MCF 10A (cell line): ENCODE measurements at places on chromosomes 7 and 10. TPM values are rescaled to one million over a fixed set of nuclear protein-coding genes. Genes with fewer than 3 reads are reported as not detected.

TFEC gene
- total RNA-seq = not detected in 2 replicates

CPXM2 gene
- not detected in 2 replicates for total RNA-seq

GATA3 gene
- 13.1 and 14.6 TPM in 2 replicates for total RNA-seq

LRRD1 gene
- not detected in 2 replicates for total RNA-seq

TEX36 gene
- total RNA-seq = not detected in 2 replicates

DNA sequence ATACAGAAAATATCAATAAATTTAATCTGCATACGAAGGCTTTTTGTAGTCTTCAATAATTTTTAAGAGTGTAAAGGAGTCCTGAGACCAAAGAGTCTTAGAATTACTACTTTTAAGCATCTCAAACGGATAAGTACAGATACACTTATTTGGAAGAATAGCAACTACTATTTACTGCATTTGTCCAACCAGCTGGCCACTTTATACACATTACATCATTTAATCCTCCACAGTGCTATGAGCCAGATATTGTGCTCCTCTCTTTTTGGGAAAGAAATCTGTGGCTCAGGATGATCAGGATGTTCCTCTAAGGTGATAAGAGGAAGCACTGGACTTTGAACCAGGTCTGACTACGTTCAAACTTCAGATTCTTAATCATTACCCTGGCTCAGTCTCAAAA, 588.6 kb upstream of the LRRTM3 start:
- H3K4me3 ChIP-seq = no peak overlapping the region
- no peaks in the 10 kb centered on the region for H3K36me3 ChIP-seq
- no peak for DNase-seq

DNA sequence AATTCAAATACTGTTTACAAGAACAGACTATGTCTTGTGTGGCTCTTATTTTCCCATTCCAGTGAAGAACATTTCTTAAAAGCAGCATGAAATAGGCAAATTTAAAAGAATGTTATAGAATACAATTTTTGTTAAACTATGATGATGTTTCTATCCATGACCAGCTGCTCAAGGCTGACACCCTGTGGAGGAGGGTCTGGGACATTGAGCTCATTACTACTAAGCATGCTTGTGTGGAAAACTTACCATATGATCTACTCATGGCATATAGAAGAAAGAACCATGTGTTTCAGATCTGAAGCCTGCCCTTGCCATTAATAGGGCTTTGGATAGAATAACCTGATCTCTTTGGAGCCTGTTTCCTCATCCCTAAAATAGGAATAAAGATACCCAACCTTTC, 125.0 kb downstream of the FOXP2 start:
- no peak overlapping the region for H3K27ac ChIP-seq
- no peaks in the 10 kb centered on the region for H3K36me3 ChIP-seq
- DNase-seq = peak; percentile 27
- peaks cover 68% of the 10 kb centered on the region for H3K27me3 ChIP-seq
- H3K4me1 ChIP-seq = no peaks in the 10 kb centered on the region

GRCh38 chr7:156993021-156993924, 17.2 kb downstream of the MNX1 start:
- H3K36me3 ChIP-seq = peaks cover 5% of the 10 kb centered on the region
- no peaks in the 10 kb centered on the region for H3K27me3 ChIP-seq
- no peak overlapping the region for H3K27ac ChIP-seq
- no peak overlapping the region for H3K4me3 ChIP-seq
- no peak for DNase-seq

- H3K36me3 ChIP-seq = no peaks in the 10 kb centered on the region
- no peak overlapping the region for H3K27ac ChIP-seq
- no peaks in the 10 kb centered on the region for H3K27me3 ChIP-seq
- no peak overlapping the region for H3K4me3 ChIP-seq
These were observed 123.5 kb downstream of the SORBS1 start for GRCh38 chr10:95437669-95438068.

GRCh38 chr7:83419013-83419412, 229.9 kb downstream of the SEMA3E start:
- H3K27me3 ChIP-seq = peaks cover 41% of the 10 kb centered on the region
- no peaks in the 10 kb centered on the region for H3K4me1 ChIP-seq
- no peak overlapping the region for H3K4me3 ChIP-seq
- H3K27ac ChIP-seq = no peak overlapping the region
- H3K36me3 ChIP-seq = no peaks in the 10 kb centered on the region

GRCh38 chr7:54921116-54921515, 97.7 kb upstream of the EGFR start:
- H3K4me3 ChIP-seq = no peak overlapping the region
- H3K27ac ChIP-seq = no peak overlapping the region
- H3K36me3 ChIP-seq = no peaks in the 10 kb centered on the region
- no peaks in the 10 kb centered on the region for H3K27me3 ChIP-seq
- DNase-seq = no peak

DNA sequence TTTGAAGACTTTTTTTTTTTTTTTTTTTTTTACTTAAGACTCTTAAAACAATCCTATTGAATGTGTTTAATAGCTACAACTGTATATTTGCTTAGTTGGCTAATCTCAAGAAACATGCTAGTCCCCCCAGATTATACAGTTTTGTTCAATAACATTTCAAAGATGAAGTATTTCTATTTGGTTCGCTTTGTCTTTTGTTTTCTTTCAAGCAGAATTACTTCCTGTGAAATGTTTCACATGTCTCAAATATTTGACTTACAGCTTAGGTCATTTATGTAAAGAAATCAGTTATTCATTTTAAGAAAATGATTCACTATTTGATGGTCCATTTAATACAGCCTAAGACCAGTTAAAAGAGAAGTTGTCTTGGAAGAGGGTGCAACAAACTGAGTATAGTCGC, 12.8 kb upstream of the LAMB1 start:
- no peak for DNase-seq
- no peaks in the 10 kb centered on the region for H3K36me3 ChIP-seq
- no peaks in the 10 kb centered on the region for H3K27me3 ChIP-seq

GRCh38 chr7:110432061-110432553, 658.8 kb upstream of the LRRN3 start:
- no peak overlapping the region for H3K4me3 ChIP-seq
- no peaks in the 10 kb centered on the region for H3K27me3 ChIP-seq
- H3K27ac ChIP-seq = no peak overlapping the region
- no peaks in the 10 kb centered on the region for H3K4me1 ChIP-seq

DNA sequence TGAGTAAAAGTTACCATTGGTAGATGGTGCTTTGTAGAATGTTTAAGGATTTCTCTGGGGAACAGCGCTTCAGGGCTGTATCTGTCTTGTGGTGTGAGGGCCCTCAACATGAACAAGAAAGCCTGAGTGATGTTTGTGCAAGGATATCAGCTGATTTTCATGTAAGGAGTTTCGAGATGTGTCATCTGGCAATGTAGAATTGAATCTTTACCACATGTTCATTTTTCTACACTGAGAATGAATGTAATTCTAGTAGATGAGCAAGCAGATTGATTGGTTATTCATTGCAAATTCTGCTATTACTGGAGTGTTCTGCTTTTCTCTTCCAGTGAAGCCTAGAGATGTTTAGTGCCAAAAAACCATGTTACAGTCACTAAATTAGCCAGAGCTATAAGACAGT, 87.7 kb downstream of the ST7 start:
- no peak overlapping the region for H3K27ac ChIP-seq
- no peaks in the 10 kb centered on the region for H3K4me1 ChIP-seq
- no peak for DNase-seq
- no peaks in the 10 kb centered on the region for H3K27me3 ChIP-seq

DNA sequence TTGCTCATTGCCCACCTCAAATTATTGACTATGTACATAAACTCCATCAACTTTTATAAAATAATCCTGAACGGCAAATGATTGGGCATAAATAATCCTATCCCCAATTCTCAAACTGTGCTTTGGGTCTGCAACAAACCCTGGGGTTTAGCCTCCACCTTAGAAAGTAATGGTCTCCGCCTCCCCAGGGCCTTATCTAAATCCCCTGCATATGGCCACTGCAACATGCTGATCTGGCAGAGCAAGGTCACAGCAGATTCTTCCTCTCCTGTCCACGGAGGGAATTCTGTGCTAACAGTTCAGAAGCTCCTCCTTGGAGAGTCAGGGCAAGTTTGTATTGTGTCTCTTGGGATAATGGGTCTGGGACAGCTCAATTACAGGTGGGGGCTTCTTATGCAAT, 18.4 kb downstream of the FXYD4 start:
- no peak overlapping the region for H3K4me3 ChIP-seq
- no peak for DNase-seq
- H3K4me1 ChIP-seq = peaks cover 28% of the 10 kb centered on the region
- H3K27ac ChIP-seq = no peak overlapping the region

- no peaks in the 10 kb centered on the region for H3K4me1 ChIP-seq
- no peak overlapping the region for H3K4me3 ChIP-seq
- peaks cover 49% of the 10 kb centered on the region for H3K36me3 ChIP-seq
- no peaks in the 10 kb centered on the region for H3K27me3 ChIP-seq
These were observed 20.0 kb upstream of the RABGEF1 start for GRCh38 chr7:66720561-66720960.

GRCh38 chr7:31873816-31874597, 187.0 kb downstream of the PPP1R17 start:
- no peaks in the 10 kb centered on the region for H3K36me3 ChIP-seq
- H3K4me3 ChIP-seq = no peak overlapping the region
- no peak overlapping the region for H3K27ac ChIP-seq
- DNase-seq = no peak

- no peaks in the 10 kb centered on the region for H3K27me3 ChIP-seq
- H3K36me3 ChIP-seq = peaks cover 37% of the 10 kb centered on the region
- peaks cover 41% of the 10 kb centered on the region for H3K4me1 ChIP-seq
- H3K27ac ChIP-seq = peak overlapping the region; percentile 90
- DNase-seq = peak; percentile 89
- peak overlapping the region; percentile 43 for H3K4me3 ChIP-seq
These were observed 4.0 kb upstream of the MRPS24 start for GRCh38 chr7:43873300-43873699.

GRCh38 chr7:87837597-87837996, 38.6 kb downstream of the SLC25A40 start:
- H3K36me3 ChIP-seq = no peaks in the 10 kb centered on the region
- H3K4me3 ChIP-seq = no peak overlapping the region
- no peaks in the 10 kb centered on the region for H3K27me3 ChIP-seq
- peaks cover 5% of the 10 kb centered on the region for H3K4me1 ChIP-seq

DNA sequence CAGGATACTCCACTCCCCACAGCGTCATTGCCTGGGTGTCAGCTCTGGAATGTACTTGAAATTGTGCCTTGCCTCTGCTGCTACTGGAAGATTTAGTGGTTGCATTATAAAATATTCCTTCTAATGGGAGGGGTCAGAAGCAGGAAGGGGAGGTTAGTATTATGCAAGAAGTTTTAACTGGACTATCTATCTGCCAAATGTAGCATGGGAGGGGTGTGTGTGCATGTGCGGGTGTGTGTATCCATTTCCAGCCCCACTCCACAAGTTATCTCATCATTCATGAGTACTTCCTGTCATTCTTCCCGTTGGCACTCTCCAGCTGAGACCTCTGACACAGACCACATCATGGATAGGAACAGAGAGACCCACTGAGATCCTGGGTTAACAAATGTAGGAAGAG, 13.4 kb downstream of the MBL2 start:
- no peaks in the 10 kb centered on the region for H3K27me3 ChIP-seq
- H3K4me1 ChIP-seq = peaks cover 7% of the 10 kb centered on the region
- DNase-seq = no peak
- no peak overlapping the region for H3K4me3 ChIP-seq

DNA sequence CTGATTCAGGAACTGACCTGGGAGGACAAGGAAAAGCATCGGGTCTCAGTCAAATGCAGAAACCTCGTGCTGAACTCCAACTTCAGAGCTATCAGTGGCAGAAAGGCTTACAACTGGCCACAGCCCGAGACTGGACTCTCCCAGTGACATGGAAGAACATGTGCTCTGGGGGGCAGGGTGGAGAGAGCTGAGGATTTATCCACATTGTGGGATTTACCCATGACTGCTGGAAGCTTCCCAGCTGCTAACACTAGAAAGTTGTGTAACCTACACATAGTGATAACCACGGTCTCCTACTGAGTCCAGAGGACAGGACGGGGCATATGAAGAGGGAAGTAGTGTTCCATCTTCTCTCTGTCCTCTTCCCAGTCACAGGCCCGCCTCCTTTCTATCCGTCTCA, 103.4 kb downstream of the ITIH5 start:
- peak; percentile 4 for DNase-seq
- no peak overlapping the region for H3K27ac ChIP-seq
- no peaks in the 10 kb centered on the region for H3K36me3 ChIP-seq
- peaks cover 18% of the 10 kb centered on the region for H3K27me3 ChIP-seq
- no peaks in the 10 kb centered on the region for H3K4me1 ChIP-seq
- H3K4me3 ChIP-seq = no peak overlapping the region

DNA sequence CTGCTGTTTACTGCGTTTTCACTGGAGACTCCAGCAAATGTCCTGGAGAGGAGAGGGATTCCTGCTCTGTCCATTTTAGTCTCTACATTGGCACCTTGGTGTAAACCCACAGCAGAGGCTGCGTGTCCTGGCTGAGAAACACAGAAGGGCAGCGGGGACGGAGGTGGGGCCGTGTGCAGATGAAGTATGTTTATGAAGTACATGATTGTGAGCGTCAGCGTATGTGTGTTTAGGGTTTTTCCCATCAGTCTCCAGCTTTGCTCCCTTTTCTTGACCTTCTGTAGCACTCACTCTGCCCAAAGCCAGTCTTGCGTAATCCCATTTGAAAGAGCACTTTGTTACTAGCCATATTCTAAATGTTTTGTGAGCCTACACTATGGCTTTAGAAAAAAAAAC, 750.7 kb upstream of the SORCS1 start:
- peak overlapping the region; percentile 68 for H3K4me3 ChIP-seq
- no peaks in the 10 kb centered on the region for H3K27me3 ChIP-seq
- peak; percentile 57 for DNase-seq
- no peak overlapping the region for H3K27ac ChIP-seq
- H3K36me3 ChIP-seq = no peaks in the 10 kb centered on the region

DNA sequence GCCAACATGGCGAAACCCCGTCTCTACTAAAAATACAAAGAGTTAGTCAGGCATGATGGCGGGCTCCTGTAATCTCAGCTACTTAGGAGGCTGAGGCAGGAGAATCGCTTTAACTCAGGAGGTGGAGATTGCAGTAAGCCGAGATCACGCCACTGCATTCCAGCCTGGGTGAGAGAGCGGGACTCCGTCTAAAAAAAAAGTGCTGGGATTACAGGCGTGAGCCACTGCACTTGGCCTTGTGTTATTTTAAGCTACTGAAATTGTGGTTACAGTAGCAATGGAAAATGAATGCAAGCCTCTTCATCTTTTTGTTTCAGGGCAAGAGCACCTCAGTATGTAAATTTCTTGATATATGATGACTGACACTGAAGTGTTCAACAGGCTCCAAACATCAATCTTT, 106.4 kb upstream of the IMMP2L start:
- H3K4me3 ChIP-seq = no peak overlapping the region
- DNase-seq = no peak
- no peak overlapping the region for H3K27ac ChIP-seq
- H3K4me1 ChIP-seq = no peaks in the 10 kb centered on the region
- H3K27me3 ChIP-seq = peaks cover 38% of the 10 kb centered on the region

DNA sequence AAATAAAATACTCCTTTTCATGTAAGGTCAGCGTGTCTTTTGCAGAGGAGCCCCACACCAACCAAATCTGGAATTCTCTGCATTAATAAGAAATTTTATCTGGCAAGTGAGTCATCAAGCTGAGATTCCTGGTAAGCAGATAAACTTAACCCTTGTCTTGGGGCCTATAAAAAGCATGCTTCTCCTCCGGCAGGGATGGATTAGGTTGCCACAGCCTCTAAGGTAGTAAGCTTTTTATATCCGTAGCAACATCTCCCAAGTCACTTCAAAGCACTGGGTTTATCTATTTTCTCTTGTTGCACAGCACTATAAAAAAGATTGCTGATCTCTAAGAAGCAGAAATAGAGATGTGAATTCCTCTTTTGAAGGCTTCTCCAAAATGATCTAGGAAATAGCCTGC, 202.8 kb upstream of the NOBOX start:
- no peak overlapping the region for H3K27ac ChIP-seq
- H3K4me1 ChIP-seq = no peaks in the 10 kb centered on the region
- no peaks in the 10 kb centered on the region for H3K36me3 ChIP-seq
- DNase-seq = no peak
- H3K4me3 ChIP-seq = no peak overlapping the region
- H3K27me3 ChIP-seq = no peaks in the 10 kb centered on the region
